ENCODE measurements at places on chromosomes 4 and X.

- no peak for DNase-seq
Measured at GRCh38 chrX:124993735-124994134, 325.9 kb upstream of the TEX13C start.

DNA sequence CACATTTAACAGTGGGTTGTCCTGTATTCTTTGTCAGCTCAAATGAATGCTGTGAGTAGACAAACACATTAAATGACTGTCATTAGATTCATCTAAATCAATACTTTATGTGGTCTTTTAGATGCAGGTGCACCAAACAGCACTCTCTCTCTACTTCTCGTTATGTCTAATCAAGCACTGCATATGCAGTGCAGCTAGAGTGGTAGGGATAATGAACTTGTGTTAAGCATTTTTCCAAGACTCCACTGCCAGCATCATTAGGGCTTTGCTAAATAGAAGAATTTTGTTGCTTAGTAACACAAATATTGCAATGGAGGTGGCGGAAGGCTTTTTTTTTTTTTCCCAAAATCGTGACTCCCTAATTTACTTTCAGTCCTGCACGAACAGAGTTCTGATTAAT, 447.0 kb upstream of the GALNT7 start:
- no peak for DNase-seq

DNA sequence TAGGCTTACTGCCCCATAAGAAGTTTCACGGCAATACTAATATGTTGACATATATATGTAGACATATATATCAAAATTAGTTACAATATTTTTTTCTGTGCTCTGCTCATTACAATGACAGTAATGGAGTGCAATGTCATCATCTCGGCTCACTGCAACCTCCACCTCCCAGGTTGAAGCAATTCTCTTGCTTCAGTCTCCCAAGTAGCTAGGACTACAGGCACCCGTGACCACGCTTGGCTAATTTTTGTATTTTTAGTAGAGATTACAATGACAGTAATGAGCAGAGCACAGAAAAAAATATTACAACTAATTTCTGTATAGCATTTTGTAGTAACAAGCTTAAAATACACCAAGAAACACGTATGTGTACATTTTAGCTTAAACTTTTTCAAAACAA, 7.6 kb downstream of the EIF4E start:
- no peak for DNase-seq

DNA sequence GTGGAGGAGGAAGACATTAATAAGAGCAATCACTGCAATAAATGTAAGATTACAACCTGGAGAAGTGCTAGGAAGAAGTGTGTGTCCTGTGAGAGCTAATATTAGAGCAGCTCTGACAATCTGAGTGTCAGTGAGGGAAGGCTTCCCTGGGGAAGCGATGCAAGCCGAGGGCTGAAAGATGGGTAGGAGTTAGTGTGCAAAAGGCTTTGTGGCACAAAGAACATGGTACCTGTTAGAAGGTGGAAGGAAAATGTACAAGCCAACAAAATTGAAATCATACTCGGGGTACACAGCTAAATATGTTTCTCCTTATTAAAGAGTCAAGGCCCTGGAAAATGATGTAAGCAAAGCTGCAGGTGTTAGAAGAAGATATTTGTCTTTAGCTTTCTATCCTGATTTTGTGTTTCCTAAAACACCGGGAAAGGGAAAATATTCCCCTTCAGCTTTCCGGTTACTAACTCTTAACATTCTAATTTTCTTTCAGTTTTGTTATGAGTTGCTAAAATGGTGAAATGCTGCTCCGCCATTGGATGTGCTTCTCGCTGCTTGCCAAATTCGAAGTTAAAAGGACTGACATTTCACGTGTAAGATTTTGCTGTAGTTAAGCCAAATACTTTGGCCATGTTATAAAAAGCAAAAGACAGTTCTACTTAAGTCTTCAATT, 808 bp downstream of the THAP6 start:
- no peak for DNase-seq

GRCh38 chr4:73725985-73726384, 14.4 kb upstream of the CXCL8 start:
- DNase-seq: no peak

DNA sequence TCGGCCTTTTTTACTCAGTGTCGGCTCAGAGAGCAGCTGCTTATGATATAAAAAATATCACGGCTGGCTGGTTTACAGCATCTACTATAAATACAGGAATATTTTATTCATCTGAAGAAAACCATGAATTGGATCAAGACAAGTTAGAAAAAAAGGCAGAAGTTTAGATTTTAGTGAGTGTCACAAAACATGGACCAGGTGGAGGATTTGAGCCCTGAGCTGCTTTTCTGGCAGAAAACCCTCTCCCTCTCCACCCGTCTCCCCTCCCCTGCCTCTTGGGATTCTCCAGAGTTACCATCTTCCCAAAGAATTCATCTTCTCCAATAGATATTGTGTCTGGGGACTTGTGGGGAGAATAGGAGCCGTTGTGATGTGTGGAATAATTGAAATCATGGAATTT, 142.8 kb upstream of the RAI2 start:
- DNase-seq: no peak
